ENCODE measurements at places on chromosomes 12 and 14.

DNA sequence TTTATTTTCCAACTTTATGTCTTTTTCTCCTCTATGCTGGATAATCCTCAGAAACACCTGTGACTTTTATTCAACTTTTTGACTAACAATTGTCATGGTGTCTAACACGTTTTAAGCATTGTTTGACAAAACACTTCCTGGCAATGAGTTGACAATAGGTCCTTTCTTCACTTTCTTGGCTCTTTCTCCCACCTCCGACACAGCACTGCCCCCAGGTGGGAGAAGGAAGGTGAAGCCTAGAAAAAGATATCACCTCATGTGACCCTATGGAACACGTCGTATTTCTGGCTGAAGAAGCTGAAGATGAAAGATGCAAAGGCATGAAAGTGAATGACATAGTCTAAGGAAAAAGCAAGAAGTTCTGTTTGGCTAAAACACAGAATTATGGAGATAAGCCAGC, 430.0 kb downstream of the ETNK1 start:
- peak; percentile 2 for DNase-seq

- DNase-seq: no peak
These were observed 35.8 kb upstream of the CHGA start for GRCh38 chr14:92887157-92887556.

DNA sequence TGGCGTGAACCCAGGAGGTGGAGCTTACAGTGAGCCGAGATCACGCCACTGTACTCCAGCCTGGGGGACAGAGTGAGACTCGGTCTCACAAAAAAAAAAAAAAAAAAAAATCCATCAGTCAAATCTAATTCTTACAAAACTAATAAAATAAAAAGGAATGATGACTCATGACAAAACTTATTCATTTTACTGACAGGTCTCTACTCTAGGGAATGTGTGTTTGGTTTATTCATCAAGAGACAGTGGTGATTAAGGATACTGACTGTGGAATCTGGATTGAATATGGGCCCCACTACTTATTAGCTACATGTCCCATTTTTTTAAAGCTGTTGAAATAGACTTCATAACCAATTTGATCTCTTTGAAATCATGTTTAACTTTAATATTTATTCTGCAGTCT, 29.3 kb upstream of the GAS2L3 start:
- DNase-seq: no peak

DNA sequence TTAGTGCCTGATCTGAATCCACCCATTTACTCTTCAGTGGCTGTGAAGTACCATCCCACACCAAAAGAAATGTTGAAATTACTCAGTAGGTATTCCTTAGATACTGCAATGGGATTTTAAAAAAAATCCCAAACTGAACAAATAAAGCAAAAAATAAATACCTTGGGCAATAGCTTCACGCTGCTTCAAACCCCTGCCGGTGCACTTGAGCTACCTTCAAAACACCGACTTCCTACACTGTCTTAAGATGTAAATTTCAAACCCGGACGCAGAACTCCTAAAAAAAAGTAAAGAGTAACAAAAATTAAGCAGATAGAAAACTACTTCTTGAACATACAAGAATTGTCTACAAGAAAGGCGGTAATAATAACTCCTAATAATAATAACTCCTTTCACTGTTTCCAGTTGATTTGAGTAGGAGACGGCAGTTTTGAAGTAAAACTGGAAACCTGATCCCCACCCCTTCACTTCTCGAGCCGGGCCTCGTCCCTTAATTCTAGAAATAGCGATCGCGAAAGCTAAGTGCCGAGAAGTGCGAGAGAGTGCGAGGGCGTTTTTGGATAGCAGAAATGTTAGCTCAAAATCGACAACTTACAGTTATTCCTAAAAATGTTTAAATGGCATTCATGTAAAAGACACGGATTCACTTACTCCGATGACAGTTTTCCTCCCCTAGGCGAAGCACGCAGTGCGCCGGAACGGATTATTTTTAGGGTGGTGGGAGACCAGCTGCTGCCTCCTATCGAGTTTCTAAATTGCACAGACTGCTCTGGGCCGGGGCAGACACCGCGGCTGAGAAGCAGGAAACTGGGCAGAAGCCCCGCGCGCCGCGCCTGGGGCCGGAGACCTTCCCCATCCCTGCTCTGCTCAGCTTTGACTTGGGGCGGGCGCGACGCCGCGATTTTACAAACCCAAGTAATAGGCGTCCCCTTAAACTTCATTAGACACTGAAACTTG, at the start of gene ABCC9:
Gene ABCC9 (minus strand): TSS at position 878 of the 957 bp plus-strand sequence. CDS start 4,752 bp downstream, outside the sequence.
- DNase-seq: peak; percentile 16

DNA sequence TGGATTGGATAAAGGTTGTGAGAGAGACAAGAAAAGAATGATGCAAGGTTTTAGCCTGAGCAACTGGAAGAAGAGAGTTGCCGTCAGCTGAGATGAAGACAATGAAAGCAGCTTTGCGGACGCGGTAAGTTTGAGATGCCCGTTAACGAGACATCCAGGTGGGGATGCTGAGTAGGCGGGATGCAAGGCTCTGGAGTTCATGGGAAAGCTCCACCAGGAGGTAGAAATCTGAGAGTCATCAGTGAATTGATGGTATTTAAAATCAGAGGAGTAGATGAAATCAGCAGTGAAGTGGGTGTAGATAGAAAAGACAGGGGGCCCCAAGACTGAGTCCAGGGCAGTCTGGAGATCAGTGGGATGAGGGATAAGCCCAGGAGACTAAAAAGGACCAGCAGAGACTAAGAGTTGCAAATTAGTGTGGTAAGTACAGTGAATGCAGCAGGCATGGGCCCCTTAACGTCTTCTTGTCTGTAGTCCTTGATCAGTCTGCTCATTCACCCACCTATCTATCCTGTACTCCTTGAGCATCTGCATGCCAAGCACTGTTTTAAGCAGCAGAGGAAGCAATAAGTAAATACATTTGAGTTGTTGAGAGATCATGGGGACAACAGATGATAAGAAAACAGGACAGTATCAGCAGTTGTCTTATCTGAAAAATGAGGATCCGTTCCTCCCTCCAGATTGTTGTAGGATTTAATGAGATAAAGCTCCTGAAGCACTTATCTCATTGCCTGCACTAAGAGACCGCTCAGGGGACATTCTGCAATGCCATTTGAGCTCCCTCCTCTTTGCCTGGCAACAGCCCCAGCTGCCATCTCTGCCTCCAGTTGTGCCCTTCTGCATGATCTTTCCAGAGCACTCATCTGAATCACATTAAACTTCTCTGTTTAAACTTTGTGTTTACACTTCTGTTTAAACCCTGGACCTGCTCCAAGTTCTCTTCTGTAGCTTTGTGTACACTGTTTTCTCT, 91.5 kb downstream of the APAF1 start:
- no peak for DNase-seq

DNA sequence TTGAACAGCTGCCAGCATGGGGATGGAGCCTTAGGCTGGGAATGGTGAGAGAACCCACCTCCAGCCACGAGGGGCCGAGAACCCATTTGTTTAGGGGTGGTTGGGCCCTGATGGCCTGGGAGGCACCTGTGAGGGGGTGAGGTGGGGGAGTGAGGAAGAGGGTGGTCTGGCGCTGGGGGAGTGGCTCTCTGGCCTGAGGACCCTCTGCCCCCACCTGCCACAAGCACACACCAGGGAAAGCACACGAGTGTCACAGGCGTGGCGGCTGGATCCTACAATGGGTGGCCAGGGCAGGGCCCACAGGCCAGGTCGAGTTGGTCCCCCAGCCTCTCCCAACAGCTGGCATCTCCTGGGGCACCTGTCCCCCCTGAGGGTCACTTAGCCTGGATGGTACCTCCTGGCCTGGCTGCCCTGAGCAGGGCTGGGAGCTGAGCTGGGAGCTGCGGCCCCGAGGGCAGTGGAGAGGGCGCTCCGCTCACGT, 340.5 kb downstream of the TMEM121 start:
- no peak for DNase-seq

DNA sequence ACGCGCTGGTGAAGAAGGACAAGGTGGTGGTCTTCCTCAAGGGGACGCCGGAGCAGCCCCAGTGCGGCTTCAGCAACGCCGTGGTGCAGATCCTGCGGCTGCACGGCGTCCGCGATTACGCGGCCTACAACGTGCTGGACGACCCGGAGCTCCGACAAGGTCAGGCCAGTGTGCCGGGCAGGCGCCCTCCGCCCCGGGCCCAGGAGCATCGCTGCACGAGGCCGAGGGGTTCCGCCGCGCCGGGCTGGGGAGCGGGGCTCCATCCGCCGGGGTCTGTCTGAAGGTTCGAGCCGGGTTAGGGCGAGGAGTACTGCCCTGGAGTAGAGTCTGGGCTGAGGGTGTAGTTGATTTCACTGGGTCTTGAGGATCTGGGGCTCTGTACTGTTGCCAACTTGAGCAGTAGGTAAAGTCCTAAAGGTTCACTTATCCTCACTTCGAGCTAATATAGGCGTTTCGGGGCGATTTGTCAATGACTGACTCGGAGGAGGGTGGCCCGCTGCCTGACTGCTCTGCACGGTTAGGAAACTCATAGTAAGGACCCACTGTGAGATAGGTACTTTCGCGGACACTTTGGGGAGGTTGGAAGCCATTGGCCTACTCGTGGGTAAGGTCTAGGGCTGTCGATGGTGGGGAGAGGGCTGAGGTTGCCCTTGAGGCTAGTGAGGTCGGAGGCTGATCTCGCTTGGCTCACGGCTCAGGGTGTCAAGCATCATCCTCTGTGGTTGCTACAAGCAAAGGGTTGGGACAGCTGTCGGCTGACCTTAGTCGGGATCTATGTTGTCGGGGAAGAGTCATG, 574 bp downstream of the GLRX5 start:
- no peak for DNase-seq

DNA sequence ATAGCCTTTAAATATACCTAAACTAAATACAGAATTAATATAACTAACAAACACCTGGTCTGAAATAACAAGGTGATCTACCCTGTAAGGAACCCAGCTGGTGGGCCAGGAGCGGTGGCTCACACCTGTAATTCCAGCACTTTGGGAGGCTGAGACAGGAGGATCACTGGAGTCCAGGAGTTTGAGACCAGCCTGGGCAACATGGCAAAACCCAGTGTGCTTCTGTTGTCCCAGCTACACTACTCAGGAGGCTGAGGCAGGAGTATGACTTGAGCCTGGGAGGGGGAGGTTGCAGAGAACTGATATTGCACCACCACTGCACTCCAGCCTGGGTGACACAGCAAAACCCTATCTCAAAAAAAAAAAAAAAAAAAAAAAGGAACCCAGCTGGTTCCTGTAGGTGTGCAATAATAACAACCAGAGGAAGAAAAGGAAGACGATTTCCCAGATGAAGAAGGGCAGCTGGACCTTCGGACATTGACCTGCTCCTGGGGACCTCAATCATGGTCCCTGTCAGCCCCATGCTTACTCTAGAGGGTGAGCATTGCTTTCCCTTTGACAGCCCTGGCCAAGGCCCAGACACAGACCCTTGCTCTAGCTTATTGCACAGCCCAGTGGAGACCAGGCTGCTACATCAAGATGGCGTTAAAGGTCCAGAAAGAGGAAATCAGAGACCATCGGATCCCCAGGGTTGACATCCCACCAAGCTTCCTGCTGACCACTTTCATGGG, 5.4 kb downstream of the FOS start:
- no peak for DNase-seq

GRCh38 chr14:89498878-89499277, 81.8 kb upstream of the FOXN3 start:
- DNase-seq: no peak

GRCh38 chr12:45745861-45746277, 16.4 kb downstream of the ARID2 start:
- peak; percentile 4 for DNase-seq

DNA sequence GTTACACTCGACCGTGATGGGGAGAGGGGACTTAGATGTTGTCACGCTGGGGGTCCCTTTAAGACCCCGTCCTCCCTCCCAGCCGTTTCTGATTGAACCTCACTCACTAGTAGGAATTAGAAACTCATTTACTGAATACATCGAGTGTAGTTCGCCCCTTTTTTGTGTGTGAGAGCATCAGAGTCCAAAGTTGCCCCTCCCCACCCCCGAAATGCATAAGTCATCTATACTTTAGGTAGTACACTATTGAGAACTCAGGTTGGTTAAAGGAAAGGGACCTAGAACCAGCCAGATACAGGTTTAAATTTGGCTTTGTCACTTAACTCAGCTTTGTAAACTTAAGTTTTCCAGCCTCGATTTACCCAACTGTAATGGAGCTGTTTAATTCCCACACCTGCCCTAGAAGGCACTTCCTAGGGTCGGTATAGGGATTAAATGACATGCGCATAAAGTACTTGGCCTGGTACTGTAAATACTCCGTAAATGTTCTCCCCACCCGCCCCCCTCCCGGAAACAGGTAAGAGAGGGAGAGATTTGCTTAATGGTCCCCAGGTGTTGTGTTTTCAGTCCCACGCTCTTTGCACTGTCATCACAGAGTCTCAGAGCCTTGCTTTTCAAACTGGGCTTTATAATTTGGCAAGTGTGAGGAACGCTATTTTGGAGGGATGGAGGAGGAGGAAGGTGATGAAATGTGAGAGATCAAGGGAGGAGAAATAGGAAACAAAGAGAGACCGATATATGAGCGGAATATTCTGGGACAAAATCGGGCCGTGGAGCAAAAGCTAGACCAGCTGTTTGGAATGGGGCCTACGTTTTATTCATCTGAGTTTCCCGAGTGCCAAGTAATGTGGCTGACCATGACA, 897 bp downstream of the SUDS3 start:
- DNase-seq: peak; percentile 4

DNA sequence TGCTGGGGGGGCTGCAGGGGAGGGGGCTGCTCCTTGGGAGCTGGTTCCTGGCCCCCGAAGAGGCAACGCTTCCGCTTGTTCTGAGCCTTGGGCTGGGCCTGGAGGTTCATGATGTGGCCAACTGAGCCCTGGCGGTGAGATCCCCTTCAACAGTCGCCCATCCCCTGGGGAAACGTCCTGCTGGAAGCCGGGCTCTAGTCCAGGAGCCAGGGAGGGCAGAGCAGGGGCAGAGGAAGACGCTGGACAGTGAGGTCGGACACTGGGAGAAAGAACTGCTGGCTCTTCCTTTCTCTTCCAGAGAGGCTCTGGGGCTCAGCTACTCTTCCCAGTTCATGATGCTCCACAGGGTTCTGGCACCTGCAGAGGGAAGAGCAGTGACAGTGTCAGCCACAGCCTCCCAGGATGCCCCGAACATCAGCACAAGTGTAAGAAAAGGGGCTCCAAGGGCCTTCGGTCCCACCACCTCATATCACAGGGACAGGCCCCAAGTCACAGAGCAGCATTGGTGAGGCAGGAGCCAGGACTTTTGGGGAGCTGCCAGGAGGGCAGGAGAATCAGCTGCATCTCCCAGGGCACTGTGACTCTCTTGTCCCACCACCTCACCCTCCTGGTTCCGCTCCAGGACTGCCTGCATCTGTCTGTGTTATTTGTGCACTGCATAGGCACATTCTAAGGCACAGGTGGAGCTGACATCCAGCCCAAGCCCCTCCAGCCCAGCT, 25.9 kb upstream of the PNMA1 start:
- DNase-seq: no peak

- DNase-seq: no peak
These were observed 413.1 kb upstream of the CLEC14A start for GRCh38 chr14:38669027-38669426.

- DNase-seq: no peak
These were observed 138.0 kb downstream of the SLC38A6 start for GRCh38 chr14:61119006-61119405.

- DNase-seq: peak; percentile 53
These were observed 75.4 kb downstream of the IFT81 start for GRCh38 chr12:110199339-110200123.

DNA sequence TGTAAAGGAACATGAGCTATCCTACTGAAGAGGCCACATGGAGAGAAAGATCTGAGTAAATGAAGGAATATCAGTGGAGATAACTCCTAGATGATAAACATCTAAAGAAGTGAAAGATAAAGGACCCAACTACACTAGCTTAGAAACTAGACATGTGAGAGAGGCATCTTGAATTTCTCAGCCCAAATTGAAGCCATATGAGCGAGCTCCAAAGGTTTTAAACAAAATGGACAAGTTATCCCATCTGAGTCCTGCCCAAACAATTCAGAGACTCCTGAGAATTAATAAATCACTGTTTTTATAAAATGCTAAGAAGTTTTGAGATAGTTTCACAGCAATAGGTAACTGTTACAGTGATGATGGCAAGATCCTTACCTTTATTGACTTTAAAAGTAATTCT, 438.9 kb downstream of the NAV3 start:
- DNase-seq: no peak

Data from activated CD4-positive, alpha-beta T cell treated with anti-CD3 and anti-CD28 coated beads, Interleukin-10, Interleukin-2, amounts not matched to agents 100 ng/mL and 50 ng/mL, durations not matched to agents 16 hours and 8 hours (primary cell).